ENCODE measurements at places on chromosomes 12 and 14.

- no peak for DNase-seq
Measured at GRCh38 chr14:94390372-94391086, 2.1 kb upstream of the SERPINA1 start.

- DNase-seq = no peak
Measured at GRCh38 chr12:94873734-94874517, 129.6 kb downstream of the NDUFA12 start.

GRCh38 chr12:21992823-21993222, 51.6 kb upstream of the ABCC9 start:
- no peak for DNase-seq

GRCh38 chr12:32437095-32437515, 37.7 kb downstream of the FGD4 start:
- no peak for DNase-seq

- DNase-seq = no peak
Measured at GRCh38 chr14:24054324-24054641, 2.5 kb downstream of the CARMIL3 start.

DNA sequence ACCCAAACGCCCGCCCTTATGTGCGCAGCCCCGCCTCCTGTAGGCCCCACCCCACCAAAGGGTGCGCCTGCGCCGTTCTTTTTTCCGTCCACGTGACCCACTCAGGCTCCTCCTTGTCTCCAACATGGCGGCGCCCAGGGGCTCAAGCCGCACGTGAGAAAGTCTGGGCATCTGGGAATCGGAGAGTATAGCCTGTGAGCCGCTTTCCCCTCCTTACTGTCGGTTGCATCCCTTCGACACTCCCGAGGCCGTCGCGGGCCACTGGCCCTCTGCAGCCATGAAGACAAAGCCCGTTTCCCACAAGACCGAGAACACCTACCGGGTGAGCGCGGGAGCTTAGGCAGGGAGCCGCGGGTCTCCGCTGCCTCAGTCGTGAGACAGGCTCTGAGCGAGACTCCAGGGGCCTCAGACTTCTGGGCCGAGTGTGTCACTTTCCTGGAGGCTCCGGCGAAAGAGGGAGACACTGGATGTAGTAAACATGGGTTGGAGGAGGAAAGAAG, at the start of gene UTP20:
Gene UTP20 (plus strand): TSS at position 100 of the 500 bp plus-strand sequence. CDS start 178 bp downstream, at position 278.
- DNase-seq = peak; percentile 30

- no peak for DNase-seq
Measured at GRCh38 chr14:30834353-30834752, 40.0 kb upstream of the COCH start.

GRCh38 chr14:104307246-104307626, 168.8 kb downstream of the KIF26A start:
- DNase-seq = no peak

DNA sequence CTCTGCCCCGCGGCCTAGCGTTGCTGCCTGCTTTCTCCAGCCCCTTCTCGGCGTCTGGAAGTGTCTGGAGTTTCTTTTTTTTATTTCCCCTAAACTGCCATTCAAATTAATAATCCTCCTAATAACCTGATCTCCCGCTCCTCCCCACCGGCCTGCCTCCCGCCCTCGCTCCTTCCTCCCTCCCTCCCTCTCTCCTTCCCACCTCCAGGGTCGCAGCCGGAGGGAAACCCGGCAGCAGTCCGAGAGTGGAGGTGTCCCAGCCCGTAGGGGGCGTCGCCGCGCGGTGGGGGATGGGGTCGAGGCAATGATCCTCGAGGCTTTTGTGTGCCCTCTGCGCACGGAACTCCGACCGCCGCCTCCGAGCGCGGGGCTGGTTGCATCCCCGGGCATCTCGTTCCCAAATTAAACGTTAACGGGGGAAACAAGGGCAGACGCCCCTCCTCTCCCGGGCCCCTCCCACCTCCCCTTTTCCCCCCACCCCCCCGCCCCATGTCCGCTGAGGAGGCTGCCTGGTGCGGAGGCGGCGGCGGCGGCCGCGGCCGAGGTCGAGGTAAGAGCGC, 1.0 kb upstream of the SOCS2 start:
- peak; percentile 4 for DNase-seq

DNA sequence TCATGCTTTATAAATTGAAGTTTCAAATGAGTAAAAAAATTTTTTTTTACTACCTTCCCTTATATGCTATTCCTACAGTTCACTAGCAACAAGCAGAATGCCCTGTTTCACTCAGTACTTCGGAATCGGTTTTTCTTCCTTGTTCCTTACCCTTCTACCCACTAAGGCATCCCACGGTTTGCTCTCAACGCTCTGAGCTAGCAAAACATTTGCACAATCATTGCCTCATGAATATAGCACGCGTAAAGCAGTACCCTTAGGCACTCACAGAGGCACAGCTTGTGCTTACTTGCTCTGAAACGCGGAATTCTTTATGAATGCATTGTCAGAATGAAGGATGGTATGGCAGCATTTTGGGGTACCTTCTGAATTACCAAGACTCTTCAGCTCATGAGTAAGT, 45.0 kb downstream of the PPP1R13B start:
- no peak for DNase-seq

DNA sequence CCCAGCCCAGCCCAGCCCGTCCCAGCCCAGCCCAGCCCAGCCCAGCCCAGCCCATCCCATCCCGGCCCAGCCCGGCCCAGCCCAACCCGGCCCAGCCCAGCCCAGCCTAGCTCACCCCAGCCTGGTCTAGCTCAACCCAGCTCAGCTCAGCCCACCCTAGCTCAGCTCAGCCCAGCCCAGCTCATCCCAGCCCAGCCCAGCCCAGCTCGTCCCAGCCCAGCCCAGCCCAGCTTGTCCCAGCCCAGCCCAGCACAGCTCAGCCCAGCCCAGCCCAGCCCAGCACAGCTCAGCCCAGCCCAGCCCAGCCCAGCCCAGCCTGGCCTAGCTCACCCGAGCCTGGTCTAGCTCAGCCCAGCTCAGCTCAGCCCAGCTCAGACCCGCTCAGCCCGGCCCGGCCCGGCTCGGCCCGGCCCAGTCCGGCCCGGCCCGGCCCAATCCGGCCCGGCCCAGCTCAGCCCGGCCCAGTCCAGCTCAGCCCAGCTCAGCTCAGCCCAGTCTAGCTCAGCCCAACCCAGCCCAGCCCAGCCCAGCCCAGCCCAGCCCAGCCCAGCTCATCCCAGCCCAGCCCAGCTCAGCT, 184.7 kb downstream of the TMEM121 start:
- no peak for DNase-seq

DNA sequence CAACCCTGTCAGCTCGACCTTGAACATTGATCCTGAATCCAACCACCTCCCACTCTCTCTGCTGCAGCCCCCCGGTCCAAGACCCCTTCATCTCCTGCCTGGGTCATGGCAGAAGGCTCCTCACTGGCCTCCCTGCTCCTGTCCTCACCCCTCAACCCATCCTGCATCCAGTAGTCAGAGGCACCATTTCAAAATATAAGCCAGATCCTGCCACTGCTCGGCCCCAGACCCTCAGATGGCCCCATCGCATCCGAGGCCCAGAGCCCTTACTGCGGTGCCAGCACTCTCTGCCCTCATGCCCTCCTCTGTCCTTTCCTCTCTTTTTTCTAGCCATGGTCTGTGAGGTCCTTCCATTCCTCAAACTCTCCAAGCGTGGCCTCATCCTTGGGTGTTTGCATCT, 34.3 kb upstream of the LHX5 start:
- no peak for DNase-seq

GRCh38 chr12:85310025-85310424, 30.0 kb downstream of the ALX1 start:
- no peak for DNase-seq

DNA sequence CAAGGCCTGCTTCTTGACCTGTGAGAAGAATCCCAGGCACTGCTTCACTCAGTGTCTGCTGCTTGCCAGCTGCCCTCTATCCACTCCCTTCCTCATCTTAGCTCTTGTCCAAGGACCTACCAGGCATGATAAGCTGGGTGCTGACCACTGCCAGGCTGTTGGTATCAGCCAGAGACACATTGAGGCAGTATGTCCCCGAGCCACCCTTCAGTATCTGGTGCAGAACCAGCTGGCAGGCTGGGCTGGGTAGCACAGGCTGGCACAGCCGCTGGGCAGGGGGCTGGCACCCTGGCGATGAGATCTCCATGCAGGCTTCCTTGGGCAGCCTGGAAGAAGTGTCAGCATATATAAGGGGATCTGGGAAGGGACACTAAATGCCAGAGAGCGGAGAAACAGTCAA, 10.5 kb downstream of the PMEL start:
- no peak for DNase-seq

DNA sequence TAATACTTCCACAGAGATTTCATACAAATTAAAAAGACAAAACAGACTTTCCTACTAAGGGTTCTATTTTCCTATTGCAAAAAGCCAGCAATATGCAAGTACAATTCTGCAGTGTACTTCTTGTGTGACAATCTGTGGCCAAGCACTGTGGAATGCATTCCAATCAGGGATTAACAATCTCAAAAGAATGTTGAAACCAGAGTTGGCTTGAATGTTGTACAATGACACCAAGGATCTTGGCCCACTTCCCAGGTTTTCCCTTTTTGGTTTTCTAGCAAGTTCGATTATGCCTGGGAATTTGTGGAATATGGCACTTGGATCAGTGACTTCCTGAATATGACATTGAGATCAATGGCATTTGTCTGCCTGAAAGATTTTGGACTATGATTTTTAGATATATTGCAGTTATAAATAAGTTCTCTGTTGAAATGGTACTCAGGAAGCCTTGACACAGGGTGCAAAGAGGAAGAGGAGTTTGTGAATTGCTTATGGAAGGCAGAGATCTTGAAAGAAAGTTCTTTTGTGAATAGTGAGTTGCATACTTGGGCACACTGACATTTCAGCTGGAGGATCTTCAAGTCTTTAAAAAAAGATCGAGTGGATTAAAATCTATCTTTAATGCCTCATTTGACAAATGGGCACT, 81.4 kb upstream of the FERMT2 start:
- DNase-seq = no peak

GRCh38 chr12:28248555-28249145, 58.4 kb downstream of the CCDC91 start:
- no peak for DNase-seq

DNA sequence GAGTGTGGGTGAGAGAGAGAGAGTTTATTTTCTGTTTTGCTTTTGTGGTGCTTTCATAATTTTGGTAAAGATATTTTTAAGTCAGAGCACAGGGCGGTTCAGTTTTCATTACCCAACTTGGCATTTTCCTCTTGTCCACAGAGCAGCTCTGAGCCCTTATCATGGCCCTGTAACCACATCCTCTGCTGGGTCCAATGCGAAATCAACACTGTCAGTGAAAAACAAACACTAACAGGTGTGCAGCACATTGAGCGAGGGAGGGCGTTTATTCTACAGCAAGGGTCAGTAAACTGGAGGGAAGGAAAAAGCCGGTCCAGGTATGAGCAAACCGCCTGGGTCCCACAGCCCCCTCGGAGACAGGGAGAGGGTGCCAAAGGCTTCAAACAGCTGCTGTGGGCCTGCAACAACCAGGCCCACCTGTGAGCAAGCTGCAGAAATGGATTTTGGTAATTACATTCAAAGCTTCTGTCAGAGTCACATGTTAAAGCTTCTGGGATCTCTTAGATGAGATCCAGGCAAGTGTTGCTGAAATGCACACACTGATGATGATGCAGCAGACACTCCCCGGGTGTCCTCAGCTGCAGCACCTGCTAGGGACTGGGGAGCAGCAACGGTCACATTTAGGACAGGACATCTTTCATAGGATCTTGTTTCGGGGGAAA, 132.7 kb upstream of the DYRK2 start:
- DNase-seq = no peak

DNA sequence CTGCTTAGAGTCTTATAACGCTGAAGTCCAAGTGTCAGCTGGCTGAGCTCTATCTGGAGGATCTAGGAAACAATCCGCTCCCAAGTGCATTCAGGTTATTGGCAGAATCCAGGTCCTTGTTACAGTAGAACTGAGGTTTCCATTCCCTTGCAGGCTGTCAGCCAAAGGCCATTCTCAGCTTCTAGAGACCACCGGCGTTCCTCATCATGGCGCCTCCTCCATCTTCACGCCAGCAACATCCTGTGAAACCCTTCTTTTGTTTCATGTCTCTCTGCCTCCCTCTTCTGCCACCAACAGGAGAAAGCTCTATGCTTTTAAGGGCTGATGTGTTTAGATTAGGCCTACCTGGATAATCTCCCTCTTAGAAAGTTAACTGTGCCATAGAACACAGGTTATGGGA, 133.0 kb upstream of the RASSF8 start:
- DNase-seq = no peak

DNA sequence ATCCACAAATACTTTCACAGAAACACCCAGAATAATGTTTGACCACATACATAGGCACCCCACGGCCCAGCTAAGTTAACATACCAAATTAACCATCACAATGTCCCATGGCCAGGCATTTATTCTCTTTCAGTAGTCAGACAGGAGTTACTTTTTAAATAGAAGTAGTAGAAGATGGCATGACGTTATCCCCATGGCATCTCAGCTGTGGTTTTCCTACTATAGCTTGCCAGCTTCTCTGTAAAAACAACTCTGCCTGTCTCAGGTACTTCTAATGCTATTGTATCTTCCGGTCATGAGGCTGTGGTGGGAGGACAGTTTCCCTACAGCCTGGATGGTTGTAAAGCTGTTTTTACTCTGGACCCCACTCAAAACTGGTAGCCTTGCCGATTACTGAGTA, 19.3 kb downstream of the CTSG start:
- no peak for DNase-seq

DNA sequence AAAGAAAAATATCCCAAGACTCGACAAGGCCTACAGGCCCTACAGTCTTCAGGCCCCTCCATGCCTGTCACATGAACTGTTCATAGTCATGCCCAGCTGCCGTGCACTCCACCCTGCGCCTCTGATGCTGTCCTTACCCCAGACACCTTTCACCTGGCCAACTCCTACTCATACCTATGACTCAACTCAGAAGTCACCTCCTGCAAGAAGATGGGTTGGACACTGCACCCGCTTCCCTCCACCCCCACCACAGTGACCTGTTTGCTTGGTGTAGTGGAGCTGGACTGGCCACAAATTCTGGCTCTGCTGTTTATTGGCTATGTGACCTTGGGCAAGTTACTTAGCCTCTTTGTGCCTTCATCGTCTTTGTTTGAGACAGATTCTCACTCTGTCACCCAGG, 56.2 kb downstream of the PHETA1 start:
- no peak for DNase-seq

- no peak for DNase-seq
Measured at GRCh38 chr14:92556255-92556741, 42.7 kb downstream of the RIN3 start.

GRCh38 chr12:33429468-33429867, 10.2 kb downstream of the SYT10 start:
- DNase-seq = no peak

- DNase-seq = no peak
Measured at GRCh38 chr12:83147341-83147740, 460.6 kb downstream of the TMTC2 start.

DNA sequence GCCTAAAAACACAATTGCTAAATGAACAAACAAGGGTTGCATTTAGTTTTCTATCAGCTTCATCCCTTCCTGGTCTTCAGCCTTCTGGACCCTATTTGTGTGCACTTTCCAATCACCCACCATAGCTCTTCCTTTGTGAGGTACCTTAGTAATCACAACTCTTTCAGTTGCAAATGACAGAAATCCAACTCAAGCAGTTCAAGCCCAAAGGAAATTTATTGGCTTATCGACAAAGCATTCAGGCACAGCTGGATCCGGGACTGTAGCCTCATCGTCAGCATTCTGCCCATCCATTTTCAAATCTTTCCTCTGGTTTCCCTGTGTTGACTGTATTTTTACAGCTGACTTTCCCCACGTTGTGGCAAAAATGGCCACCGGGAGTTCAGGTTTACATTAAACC, 148.6 kb upstream of the VASH1 start:
- DNase-seq = no peak

GRCh38 chr12:32309811-32310736, 89.3 kb upstream of the FGD4 start:
- DNase-seq = no peak

GRCh38 chr12:47376927-47377326, 297.2 kb upstream of the AMIGO2 start:
- DNase-seq = no peak

Data from GOT3 (cell line).